ENCODE measurements at places on chromosomes 12 and 14. TPM values are rescaled to one million over a fixed set of nuclear protein-coding genes. Genes with fewer than 3 reads are reported as not detected.

KRT3 gene
- not detected for total RNA-seq

FOXA1 gene
- 0.39 TPM for total RNA-seq

CEBPE gene
- total RNA-seq, result not detected

EIF2S3B gene
- total RNA-seq, result 0.67 TPM

TCL1A gene
- not detected for total RNA-seq

BRAP gene
- total RNA-seq, result 12.4 TPM

CINP gene
- 70.4 TPM for total RNA-seq

VAMP1 gene
- total RNA-seq, result 3.8 TPM

NKX2-1 gene
- not detected for total RNA-seq

KLRK1 gene
- total RNA-seq, result not detected

PRKCH gene
- total RNA-seq, result 107 TPM

XRCC3 gene
- total RNA-seq, result 24.7 TPM
